RWPE2 (cell line): ENCODE measurements at places on chromosomes 16 and 17.

GRCh38 chr17:57966246-57966645 lies 11.0 kb upstream of the CUEDC1 start:
- H3K27me3 ChIP-seq = no peaks in the 10 kb centered on the region
- DNase-seq = no peak
- H3K27ac ChIP-seq = no peak overlapping the region
- H3K4me1 ChIP-seq = no peaks in the 10 kb centered on the region
- no peaks in the 10 kb centered on the region for H3K36me3 ChIP-seq
- no peak overlapping the region for H3K4me3 ChIP-seq

DNA sequence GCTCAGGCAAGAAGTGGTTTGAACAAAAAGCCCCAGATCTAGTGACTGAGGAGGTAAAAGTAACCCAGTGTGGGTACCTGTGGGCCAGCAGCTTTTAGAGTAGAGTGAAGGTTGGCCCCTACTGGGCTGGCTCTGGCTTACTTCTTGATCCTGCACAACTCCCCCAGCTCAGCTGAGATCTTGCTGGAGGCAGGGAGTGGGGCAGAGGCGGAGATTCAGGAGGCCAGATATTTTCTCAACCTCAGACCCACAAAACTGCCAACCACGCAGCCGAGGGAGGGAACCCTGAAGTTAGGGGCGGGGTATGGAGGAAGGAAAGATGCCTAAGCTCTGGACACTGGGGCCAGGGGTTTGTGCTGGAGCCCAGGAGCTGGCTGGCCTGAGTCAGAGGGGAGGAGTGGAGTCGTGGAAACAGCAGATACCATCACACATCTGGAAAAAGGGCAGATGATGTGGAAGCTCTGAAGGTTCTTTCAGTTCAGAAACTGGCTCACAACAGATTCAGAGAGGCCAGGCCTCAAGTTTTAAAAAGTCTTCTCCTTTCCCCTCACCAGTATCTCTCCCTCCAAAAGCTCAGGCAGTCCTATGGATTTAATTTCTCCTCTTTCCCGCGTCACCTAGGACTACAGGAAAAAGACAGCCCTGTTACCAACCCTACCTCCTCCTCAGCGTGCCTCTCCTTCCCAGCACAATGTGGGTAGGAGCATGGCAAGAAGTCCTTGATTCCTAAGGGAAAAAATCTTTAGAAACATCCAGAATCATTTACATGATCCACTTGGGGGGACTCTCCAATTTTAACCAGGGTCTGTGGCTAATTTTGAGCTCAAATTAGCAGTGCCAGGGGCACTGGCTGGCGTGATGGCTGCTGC lies 48.1 kb downstream of the MYO18A start:
- 0 out of 2 replicates have a peak, but pooled peaks cover 7% of the 10 kb centered on the region for H3K36me3 ChIP-seq
- peak overlapping the region; percentile 18 for H3K27ac ChIP-seq
- no peak overlapping the region for H3K4me3 ChIP-seq
- H3K4me1 ChIP-seq = peaks cover 16% of the 10 kb centered on the region
- H3K27me3 ChIP-seq = no peaks in the 10 kb centered on the region
- no peak for DNase-seq

DNA sequence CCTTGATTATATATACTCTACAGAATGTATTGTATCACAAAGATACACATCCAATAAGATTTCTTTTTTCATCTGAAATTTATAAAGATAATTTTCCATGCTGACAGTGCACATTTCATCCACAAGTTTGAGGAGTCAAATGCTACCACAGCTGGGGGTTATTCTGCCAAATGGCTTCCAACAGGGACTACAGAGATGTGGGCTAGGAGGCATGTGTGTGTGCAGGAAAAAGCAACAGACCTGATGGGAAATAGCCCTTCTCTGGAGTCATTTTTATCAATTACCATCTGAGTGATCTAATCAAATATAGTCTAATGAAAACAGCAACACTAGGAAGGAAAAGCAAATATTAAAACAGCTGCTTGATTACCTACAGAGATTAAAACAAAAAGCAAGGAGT lies 290.5 kb downstream of the CEP112 start:
- H3K4me1 ChIP-seq = no peaks in the 10 kb centered on the region
- no peak for DNase-seq
- H3K36me3 ChIP-seq = no peaks in the 10 kb centered on the region
- H3K4me3 ChIP-seq = no peak overlapping the region

DNA sequence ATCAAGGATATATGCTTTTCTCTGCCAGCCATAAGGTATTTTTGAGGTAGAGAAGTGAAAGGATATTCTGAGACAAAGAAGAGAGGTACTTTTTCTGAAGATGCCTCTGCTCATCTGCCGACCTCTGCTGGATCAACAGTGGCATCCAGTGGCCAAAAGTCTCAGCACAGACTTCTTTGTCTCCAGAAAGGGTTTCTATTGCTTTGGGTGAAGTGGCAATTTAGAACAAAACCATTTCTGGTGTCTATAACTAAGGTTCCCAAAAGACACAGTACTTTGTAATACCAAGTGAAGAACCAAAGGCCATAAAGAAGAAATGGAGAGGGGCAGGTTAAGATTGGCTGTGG lies 155.2 kb upstream of the C17orf78 start:
- H3K4me3 ChIP-seq = no peak overlapping the region
- no peak overlapping the region for H3K27ac ChIP-seq
- H3K36me3 ChIP-seq = peaks cover 91% of the 10 kb centered on the region
- no peak for DNase-seq
- no peaks in the 10 kb centered on the region for H3K4me1 ChIP-seq

- H3K27me3 ChIP-seq = peaks cover 31% of the 10 kb centered on the region
- no peaks in the 10 kb centered on the region for H3K36me3 ChIP-seq
- H3K27ac ChIP-seq = no peak overlapping the region
- peak; percentile 14 for DNase-seq
These were observed 4.2 kb downstream of the USP6 start for GRCh38 chr17:5120036-5120435.
